H9 (cell line): ENCODE measurements at places on chromosomes 2 and 18.

DNA sequence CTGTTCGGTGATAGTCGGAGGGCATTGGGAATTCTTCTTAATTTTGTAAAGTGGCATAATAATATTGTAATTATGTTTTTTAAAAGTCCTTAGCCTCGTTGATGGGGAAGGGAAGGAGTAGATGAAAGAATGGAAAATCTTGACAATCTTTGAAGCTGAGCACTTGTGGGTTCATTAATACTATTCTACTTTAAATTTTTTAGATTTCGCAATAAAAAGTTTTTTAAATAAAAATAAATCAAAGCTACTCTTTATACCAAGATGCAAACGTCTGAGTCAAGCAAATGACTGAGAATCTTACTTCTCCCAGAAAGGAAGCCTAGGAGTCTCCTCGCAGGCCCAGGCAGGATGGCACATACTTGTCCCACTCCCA, 98.5 kb upstream of the GPR45 start:
- no peak for DNase-seq

- DNase-seq: no peak
Observed at GRCh38 chr2:219739066-219739465, 111.6 kb downstream of the SLC4A3 start.

DNA sequence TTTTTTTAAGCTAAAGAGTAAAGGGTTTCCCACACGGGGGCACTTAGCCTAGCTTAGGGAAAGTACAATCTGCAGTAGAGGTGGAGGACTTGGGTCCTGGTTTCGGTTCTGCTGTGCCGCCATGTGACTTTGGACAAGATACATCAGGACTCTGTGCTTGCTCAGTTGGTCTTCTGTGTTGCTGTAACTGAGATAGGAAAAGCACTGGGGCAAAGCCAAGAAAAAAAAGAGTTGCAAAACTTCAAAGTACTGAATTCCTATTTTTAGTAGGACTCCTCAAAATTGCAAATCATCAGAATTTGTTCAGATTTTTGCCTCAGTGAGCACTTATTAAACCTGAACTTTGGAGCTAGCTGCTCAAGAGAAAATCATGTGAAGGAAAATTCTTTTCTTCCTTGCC, 96.3 kb upstream of the STON1 start:
- DNase-seq: no peak

DNA sequence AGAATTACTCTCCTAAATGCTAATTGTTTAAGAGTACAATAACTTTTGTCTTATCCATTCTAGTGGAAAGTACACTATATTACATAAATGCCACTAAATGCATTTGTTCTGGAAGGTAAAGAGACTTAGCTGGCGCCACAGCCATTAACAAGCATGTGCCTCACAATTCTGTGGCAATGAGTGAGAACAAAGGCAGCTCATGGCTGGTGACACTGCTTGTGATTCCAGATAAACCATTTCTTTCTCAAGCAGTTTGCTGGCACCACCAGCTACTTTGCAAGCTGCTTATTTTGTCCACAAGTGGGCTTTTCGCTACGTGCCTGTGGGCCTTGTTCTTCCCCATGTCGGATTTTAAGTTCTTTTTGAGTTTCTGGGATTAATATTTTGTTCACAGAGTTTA, 147.6 kb upstream of the SMAD7 start:
- DNase-seq: no peak

GRCh38 chr2:135948642-135949355, 36.6 kb downstream of the DARS1 start:
- no peak for DNase-seq

- DNase-seq: no peak
Observed at GRCh38 chr2:74700643-74701372, 46.8 kb downstream of the SEMA4F start.

GRCh38 chr2:216059233-216059834, 22.3 kb downstream of the PECR start:
- no peak for DNase-seq

DNA sequence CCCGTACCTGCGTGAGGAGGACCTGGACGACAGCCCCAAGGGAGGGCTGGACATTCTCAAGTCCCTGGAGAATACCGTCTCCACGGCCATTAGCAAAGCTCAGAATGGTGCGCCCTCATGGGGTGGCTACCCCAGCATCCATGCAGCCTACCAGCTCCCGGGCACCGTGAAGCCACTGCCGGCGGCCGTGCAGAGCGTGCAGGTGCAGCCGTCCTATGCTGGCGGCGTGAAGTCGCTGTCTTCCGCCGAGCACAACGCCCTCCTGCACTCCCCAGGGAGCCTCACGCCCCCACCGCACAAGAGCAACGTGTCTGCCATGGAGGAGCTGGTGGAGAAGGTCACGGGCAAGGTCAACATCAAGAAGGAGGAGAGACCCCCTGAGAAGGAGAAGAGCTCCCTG, 76.4 kb downstream of the TSHZ1 start:
- DNase-seq: no peak
